ENCODE measurements at places on chromosomes 4 and X. TPM values are rescaled to one million over a fixed set of nuclear protein-coding genes. Genes with fewer than 3 reads are reported as not detected.

DNA sequence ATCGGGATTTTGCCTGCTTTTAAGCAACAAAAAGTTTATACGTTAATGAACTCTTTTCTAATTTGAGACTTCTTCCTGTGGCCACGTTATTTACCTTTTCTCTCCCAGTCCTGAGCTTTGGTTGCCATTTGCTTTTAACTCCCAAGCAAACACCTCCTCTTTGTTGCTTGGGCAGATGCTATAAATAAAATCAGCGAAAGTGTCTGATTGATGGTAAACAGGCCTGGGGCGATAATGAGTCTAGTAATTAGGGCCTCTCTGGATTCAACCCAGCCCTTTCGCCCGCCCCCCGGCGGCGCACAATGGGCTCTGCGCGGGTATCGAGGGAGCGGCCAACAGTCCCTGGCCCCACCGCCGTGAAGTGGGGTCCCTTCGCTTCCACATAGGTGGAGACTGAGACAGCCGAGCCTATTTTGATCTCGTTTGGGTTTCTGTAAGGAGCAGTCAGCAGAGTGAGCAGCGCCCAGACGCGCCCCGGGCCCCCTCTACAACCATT is 790 bp downstream of the CLGN start:
- peak; percentile 44 for DNase-seq

DNA sequence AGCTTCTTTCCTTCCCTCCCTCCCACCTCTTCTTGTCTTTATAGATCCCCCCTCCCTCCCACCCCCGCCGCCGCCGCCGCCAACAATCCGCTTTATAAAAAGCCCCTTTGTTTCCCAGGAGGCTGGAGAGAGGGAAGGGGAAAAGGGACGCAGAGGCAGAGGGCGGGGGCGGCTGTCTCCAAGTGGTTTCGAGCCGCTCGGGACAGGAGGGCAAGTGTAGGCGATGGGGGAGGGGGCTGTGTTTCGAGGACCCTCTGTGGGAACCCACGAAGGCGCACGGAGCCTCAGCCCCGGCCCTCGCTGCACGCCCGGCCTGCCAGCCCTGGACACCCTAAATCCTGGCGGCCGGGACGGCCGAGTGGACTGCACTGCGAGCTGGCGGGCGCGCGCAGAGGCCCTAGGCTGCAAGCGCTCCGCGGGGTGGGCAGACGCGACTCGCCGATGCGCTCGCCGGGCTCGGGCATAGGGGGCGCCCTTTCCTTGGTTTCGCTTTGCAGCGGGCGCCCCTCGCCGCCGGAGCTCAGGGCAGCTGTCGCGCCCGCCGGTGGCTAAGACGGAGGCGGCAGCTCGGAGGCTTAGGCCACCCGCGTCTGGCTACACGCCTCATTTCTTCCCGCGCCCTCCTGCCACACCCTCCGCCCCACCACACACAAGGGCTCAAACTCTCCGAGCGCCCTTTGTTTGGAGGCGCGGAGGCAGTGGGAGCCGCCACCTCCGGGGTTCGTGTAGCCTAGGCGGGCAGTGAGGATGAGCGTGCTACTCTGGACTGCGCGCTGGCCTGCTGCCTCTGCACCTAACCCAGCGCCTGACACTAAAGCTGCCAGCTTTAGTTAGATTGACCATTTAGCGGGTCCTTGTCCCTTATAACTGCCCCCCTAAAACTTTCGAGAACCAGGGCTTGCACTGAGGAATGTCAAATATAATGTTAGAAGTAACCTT is 2.2 kb downstream of the MAMLD1 start:
- DNase-seq = peak; percentile 76

DNA sequence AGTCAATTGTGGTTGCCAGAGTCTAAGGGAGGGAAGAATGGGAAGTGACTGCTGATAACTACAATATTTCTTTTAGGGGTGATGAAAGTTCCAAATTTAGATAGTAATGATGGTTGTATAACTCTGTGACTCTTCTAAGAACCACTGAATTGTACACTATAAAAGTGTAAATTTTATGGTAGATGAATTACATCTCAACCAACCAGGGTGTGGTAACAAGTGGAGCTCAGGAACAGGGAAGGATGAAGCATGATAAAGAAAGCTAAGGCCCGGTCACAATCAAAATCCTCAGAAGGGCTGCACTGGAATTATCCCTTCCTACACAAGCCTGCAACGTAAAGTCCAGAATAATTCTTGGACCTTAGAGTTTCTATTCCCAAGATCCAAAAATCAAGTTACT is 143.2 kb downstream of the PPARGC1A start:
- DNase-seq = no peak

DNA sequence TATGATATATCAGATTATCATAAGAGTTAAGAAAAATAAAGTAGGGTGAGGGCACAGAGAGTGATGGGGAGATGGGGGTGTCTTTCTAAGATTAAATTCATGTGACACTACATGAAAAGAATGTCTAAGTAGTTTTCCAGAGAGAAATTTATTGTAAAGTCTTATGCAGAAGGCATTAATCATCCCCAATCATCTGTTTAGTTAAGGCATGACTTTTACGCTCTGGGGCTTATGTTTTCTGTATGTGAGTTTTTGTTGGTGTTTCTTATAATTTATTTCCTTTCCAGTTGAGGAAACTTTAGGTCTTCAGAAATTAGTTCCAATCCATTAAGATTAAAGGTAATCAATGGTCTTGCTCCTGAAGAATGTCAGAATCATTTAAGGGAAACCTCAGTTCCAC is 383.0 kb upstream of the GALNT7 start:
- no peak for DNase-seq

The ASB9 gene
- total RNA-seq = 1.3 TPM

The UNC5C gene
- 2.0 TPM for total RNA-seq

The RBM46 gene
- not detected for total RNA-seq

DNA sequence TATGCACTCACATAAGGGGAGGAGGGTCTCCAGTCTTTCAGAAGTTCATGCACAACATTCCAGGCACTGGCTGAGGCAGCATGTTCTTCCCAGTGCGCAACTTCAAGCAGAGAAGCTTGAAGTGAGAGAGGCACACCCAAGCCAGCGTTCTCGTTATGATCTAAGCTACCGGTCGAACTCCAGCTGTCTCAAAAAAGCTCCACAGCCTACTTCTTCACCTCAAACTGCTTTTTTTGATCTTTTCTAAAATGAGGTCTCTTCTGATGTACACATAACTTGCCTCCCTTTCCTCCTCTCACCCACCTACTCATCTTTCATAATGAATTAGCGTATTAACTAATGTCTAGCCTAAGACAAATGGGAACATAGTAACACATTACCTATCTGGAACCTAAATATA is 25.3 kb downstream of the GPC4 start:
- DNase-seq = no peak

DNA sequence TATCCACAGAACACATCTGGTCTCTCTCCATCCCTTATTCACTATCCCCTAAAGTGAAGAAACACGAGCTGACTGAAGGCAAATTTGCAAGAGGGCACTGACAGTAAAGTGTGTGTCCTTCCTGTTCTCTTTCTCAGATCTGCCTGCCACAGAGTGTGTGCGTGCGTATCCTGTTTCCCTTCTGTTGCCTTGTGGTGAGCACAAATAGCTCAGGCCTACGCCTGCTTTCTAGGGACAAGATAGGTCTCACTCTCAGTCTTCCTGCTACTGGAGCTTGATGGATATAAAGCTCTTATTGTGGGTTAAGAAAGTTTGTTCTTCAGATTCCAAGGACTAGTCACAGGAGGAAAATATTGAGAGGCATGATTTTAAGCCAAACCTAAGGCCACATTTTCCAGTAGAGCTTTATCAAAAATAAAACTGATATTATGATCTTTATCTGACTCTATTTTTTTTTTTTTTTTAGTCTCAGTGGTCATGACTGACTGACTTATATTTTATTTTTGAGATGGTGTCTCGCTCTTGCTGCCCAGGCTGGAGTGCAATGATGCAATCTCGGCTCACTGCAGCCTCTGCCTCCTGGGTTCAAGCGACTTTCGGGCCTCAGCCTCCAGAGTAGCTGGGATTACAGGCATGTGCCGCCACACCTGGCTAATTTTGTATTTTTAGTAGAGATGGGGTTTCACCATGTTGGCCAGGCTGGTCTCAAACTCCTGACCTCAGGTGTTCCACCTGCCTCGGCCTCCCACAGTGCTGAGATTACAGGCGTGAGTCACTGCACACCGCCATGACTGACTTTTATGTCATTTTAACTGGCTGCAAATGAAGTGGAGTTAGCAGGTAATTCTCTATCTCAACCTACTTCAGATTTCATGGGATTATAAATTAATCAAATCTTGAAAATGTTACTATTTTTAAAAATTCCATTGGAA is 140.3 kb upstream of the SH3RF1 start:
- DNase-seq = no peak

The PRKX gene
- 3.7 TPM for total RNA-seq

The AMBN gene
- total RNA-seq = not detected

- DNase-seq = no peak
Observed at GRCh38 chrX:99719140-99719539, 690.9 kb downstream of the PCDH19 start.

The ETDA gene
- not detected for total RNA-seq

The RASSF6 gene
- total RNA-seq = not detected

DNA sequence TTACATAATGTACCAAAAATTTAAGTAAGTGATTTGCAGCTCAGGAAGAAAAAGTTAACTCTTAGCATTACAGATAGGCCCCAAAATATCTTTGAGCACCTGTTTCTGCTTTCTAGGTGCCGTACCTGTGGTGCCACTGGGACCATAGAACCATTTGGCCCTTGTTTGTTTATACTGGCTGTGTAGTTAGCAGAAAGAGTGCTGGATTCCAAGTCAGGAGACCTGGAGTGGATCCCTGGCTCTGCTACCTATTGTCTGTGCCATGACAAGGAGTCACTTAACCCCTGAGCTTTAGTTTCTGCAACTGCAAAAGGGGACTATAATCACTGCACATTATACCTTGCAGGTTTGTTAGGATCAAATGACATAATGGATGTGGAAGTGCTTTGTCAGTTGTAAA is 137.8 kb upstream of the GPR101 start:
- DNase-seq = no peak

- DNase-seq = no peak
Observed at GRCh38 chr4:726838-727237, 21.2 kb downstream of the PCGF3 start.

All from left ventricle myocardium inferior (tissue), 1 donor.